ENCODE measurements at places on chromosomes 16 and 17.
A peak's percentile ranks its signal among the peaks of the same experiment; 100 is the strongest.

- DNase-seq: no peak
Measured at GRCh38 chr17:31269578-31269983, 27.5 kb downstream of the OMG start.

- no peak for DNase-seq
Measured at GRCh38 chr17:30964876-30965275, 6.0 kb upstream of the RNF135 start.

- DNase-seq: no peak
Measured at GRCh38 chr16:54417384-54417783, 130.8 kb upstream of the IRX3 start.

- DNase-seq: no peak
Measured at GRCh38 chr16:49493836-49494235, 120.2 kb downstream of the C16orf78 start.

DNA sequence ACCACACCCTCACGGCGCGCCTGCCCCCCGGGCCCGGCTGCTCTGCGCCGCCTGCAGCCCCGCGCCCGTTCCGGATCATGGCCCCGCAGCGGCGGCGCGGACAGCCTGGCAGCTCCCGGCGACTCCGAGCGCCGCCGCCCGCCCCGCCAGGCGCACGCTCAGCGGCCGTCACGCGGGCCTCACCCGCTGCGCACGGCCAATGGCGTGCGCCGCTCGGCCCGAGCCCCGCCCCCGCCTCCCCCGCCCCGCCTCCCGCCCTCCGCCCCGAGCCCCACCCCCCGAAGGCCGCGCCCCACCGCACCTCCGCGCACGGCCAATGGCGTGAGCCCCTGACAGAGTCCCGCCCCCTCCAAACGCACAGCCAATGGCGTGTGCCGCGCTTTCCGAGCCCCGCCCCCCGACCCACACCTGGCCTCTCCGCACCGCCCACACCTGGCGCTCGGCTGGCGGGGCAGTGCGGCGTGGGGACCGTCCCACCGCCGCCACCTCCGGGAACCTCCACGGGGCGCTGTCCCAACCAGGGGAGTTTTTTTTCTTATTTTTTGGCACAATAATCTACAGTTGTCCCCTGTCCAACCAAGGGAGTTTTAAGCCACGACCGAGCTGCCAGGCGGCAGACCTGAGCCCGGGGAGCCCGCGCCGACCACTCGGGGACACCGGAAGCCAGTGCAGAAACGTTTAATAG lies at the start of gene PCYT2:
TSS of gene PCYT2 (minus strand) at position 123 of the 685 bp plus-strand sequence. CDS start at position 79, 44 bp downstream.
- peak; percentile 45 for DNase-seq

- no peak for DNase-seq
Measured at GRCh38 chr17:45895304-45895968, 1.1 kb downstream of the MAPT start.

- DNase-seq: no peak
Measured at GRCh38 chr16:56977823-56978430, 11.4 kb upstream of the NLRC5 start.

GRCh38 chr17:59244081-59244480 lies 23.8 kb downstream of the GDPD1 start:
- no peak for DNase-seq

DNA sequence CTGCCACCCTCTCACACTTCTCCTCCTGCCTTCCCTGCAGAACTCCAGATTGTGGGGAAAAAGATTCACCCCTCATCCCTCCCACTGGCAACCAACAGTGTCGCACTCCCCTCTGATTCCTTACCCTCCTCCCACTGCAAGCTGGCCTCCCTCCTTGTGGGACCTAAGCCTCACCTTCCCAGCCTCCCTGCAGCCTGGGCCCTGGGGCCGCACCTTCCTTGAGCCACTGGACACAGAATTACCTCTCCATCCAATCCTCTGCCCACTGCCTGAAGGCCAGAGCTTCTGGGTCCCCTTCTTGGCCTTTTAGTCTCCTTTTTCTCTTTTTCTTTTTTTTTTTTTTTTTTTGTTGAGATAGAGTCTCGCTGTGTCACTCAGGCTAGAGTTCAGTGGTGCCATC lies 33.9 kb downstream of the NGFR start:
- DNase-seq: no peak

DNA sequence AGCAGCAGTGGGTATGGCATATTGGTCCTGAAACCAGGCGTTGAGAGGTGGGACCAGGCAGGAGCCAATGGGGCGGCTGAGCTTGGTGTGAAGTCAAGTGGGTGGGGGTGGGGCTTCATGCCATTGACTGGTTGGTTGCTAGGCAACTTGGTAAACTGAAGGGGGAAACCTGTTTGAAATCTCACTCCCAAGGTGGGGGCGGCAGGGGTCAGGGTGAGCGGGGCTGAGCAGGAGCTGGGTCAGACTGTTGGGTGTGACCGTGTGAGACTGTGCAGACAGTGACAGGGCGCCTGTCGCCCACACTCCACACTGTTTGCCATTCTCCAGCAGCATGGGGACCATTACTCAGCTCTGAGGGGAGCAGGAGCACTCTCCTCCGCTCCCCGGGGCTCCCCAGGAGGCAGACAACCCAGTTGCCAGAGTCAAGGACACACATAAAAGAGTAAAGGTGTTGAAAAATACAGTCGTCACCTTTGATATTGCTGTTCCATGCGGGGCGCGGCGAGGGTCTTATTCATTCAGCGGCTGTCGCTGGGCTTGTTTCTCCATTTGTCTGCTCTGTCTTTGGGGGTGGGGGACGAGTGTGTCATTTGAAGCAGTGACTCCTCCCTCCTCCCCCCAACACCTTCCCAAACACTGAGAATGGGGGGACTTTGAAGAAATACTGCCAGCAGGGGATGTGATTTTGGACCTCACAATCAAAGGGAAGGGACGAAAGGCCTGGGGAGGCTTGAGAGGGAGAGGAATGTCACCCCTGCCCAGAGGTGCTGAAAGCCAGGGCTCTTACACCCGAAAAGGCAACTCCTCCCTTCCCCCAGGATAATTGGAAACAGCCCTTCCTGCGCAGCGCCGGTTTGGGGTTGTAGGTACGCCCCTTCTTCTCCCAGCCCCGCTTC lies 1.2 kb upstream of the EFNB3 start:
- no peak for DNase-seq

- DNase-seq: no peak
Measured at GRCh38 chr16:1674306-1674705, 3.8 kb upstream of the JPT2 start.

DNA sequence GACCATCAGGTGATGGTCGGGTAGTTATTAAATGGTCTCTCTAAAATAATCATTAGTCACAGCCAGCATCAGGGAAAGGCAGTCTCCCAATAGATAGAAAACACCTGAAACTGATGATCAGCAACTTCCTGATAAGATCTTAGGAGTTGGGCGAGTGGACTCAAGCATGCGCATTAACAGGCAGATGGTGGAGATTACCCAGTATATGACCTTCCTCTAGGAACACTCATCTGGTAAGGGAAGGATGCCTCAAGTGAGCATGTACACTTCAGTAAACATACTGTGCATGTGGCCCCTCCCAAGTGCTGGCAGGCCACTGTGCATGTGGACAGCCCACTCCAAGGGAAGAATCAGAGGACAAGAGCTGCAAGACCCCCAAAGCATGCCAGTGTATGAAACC lies 105.9 kb downstream of the ABCC12 start:
- DNase-seq: no peak

DNA sequence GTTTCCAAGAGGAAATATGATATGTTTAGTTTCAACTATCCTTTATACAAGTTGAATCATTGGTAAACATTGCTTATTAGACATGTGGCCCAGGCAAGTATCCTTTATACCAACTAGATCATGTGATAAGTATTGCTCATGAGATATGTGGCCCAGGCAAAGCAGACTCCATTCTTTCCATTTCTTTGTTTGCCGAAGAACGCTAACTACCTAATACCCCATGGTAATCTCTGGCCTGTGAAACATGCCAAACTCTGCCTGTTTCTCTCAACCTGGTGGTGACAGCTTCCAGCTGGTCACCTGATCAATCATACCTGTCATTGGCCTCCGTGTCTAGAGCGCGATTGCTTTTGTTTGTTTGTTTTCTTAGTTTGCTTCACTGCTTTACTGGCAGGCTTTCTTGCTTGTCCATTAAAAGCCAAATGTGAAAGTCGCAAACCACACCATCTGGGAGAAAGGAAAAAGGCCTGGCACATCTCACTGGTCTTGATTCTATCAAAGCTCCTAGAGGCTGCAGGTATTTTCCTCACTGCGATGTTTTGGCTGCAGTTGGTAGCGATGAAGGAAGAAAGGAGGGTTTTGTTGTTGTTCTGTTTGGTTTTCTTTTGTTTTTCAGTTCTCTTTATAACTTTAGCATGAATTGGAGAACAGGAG lies 686.2 kb downstream of the KCNJ2 start:
- DNase-seq: no peak

- DNase-seq: no peak
Measured at GRCh38 chr16:85415196-85416090, 197.7 kb upstream of the GSE1 start.

DNA sequence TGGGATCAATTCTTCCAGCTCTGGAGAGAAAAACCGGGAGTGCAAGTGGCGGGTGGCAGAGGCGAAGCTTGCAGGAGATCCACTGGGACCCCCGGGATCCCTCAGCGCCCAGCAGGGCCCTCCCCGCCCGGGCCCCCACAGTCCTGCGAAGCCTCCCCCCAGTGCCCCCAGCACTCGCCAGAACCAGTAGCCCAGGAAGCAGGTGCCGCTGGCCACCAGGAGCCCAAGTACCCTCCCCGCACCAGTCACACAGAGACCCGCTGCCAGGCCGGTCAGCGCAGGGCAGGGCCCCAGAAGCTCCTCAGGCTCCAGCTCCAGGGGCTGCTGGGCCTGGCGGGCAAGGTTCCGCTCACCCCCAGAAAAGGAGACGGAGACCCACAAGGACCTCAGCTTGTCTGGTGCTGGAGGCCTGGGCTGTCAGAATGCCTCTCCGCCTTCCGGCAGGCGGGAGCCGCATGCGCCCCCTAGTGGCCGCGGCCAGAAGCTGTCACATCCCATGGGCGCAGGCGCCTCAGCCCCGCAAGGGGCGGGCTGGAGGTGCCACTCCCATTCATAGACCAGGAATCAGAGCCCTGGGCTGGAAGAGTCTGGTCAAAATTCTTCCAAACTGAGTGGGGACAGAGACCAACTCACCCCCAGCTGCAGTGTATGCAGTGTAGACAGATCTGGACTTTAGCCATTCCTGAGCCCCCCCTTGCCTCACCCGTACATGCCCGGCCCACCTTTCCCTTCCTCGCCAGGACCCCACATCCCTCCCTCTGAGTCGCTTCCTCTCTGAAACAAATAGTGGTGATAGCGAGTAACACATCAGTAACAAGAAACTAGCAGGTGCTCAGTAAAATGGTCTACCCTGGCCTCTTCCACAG lies 1002.3 kb downstream of the KCNJ18 start:
- DNase-seq: no peak

- DNase-seq: no peak
Measured at GRCh38 chr17:62627219-62627903, at the start of gene MRC2. MRC2 (plus strand) TSS chr17:62627670; CDS start chr17:62627803, 133 bp downstream.

DNA sequence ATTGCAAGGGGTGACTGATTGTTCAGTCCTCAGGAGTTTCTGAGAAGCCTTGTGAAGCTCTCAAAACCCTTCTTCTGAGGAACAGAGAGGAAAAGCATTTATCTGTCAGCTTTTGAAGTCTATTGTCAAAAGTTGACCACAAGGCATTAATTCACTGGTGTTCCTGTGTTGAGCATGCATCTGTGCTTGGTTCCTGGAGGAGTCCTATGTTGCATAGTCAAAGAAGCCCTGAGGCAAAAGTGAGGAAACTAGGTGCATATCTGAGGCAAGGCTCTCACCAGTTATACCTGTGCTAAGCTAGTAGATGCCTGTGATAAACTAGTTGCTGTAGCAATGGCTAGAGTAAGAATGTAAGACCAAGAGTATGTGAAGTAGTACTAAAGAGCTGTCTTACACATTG lies 1.8 kb upstream of the HEATR6 start:
- DNase-seq: no peak

DNA sequence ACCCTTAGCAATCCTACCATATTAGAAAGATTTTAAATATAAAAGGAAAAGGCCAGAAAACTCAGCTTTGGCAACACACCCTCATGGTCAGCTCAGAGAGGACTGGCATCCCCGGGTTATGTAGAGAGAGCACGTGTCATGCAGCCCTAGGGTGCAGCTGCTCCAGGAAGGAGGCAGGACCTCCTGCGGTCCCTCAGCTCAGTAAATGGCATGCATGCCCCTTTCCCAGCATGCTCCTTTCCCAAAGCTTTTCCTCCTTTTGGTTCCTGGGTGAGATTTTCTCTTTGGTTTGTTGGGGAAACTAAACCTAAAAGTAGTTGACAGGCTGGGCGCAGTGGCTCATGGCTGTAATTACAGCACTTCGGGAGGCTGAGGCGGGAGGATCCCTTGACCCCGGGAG lies 3.9 kb downstream of the GAN start:
- DNase-seq: no peak

- peak; percentile 51 for DNase-seq
Measured at GRCh38 chr16:11781773-11782172, 15.3 kb downstream of the ZC3H7A start.

- no peak for DNase-seq
Measured at GRCh38 chr17:80765241-80765961, 220.8 kb downstream of the RPTOR start.

DNA sequence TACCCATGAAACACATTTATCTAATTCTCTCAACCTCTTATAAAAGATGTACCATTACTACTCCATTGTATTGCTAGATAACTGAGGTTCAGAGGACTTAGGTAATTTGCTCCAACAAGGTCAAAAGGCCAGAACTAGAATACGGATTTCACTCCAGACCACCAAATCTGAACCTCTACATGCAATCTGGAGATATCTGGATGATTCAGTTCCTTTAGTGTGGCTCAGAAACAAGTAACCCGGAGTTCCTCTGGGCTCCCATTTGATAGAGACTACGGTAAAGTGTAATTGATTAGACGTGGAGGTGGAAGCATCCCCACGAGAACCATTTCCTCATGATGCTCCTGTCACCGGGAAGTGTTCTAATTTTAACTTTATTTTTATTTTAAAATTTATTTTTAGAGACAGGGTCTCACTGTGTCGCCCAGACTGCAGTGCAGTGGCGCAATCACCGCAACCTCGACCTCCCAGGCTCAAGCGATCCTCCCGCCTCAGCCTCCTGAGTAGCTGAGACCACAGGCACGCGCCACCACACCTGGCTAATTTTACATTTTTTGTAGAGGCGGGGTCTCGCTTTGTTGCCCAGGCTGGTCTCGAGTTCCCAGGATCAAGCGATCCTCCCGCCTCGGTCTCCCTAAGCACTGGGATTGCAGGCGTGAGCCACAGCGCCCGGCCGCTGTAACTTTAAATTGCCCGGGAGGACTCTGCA lies 608 bp upstream of the COX10 start:
- no peak for DNase-seq

All from GM12878 (cell line).